Transverse colon (tissue), 4 donors: ENCODE measurements at places on chromosomes 16 and 17. TPM values are rescaled to one million over a fixed set of nuclear protein-coding genes. Genes with fewer than 3 reads are reported as not detected.
A peak's percentile ranks its signal among the peaks of the same experiment; 100 is the strongest.

DNA sequence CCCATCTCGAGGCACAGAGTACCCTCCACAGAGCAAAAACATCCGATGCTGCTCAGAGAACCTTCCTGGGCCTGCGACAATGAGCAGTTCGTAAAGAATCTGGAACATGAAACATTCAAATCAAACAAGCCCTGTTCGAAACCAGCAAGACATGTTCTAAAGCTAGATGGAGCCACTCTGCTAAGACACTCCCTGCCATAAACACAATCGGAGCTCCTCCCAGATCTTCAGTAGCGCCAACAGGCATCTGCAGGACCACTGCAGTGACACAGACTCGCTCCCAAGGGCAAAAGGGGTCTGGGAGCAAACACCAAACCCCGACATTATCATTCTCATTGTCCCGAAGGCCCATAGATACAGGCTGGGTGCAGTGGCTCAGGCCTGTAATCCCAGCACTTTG, 108.7 kb downstream of the ZFHX3 start:
- DNase-seq, result peak; percentile 36
- H3K36me3 ChIP-seq, result no peaks in the 10 kb centered on the region
- H3K4me3 ChIP-seq, result no peak overlapping the region
- no peaks in the 10 kb centered on the region for H3K27me3 ChIP-seq
- H3K27ac ChIP-seq, result peak overlapping the region; percentile 83
- H3K4me1 ChIP-seq, result peaks cover 18% of the 10 kb centered on the region

DNA sequence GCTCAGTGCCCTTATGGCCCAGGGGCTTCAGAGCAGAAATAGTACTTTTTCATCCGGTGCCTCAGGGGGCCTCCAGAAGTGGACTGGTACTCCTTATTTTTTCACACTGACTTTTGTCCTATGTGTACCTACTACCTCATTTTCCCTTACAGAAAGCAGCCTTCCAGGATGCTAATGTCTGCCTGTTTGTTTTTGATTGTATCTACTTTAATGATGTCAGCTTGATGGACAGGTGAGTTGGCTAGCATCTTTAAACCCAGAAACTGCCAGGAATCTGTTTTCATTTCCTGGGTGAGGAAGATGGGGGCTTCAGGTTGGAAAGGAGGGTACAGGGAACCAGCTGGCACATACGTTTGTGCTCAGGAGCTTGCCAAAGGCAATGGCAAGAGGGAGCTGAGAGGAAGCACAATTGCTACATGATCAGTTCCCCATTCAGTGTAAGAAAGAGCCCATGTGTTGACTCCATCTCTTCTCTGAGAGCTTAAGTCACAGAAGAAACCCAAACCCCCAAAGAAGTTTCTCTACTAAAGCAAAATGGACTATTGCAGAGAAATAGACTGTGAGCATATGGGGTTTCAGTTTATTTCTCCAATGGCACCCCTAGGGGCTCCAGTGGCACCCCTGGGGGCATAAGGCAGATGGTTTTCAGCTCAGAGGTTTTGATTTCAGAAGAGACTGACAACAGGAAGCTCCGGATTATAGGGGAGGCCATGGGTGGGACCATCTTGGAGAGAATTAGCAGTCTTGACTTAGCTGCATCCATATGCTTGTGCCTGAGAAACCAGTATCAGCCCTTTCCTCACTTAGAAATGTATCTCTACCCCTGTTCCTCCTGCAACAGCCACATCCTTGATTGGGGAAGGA, 16.3 kb downstream of the LIG3 start:
- H3K36me3 ChIP-seq, result no peaks in the 10 kb centered on the region
- no peaks in the 10 kb centered on the region for H3K27me3 ChIP-seq
- no peak for DNase-seq
- peaks cover 30% of the 10 kb centered on the region for H3K4me1 ChIP-seq
- H3K27ac ChIP-seq, result peak overlapping the region; percentile 75
- no peak overlapping the region for H3K4me3 ChIP-seq

GRCh38 chr17:10139577-10139976, 58.8 kb downstream of the GAS7 start:
- no peaks in the 10 kb centered on the region for H3K27me3 ChIP-seq
- H3K27ac ChIP-seq, result no peak overlapping the region
- no peak for DNase-seq
- no peaks in the 10 kb centered on the region for H3K36me3 ChIP-seq
- H3K4me1 ChIP-seq, result no peaks in the 10 kb centered on the region

- no peaks in the 10 kb centered on the region for H3K27me3 ChIP-seq
- no peak for DNase-seq
- H3K27ac ChIP-seq, result no peak overlapping the region
- H3K36me3 ChIP-seq, result no peaks in the 10 kb centered on the region
These were observed 27.7 kb downstream of the AP2B1 start for GRCh38 chr17:35614810-35615209.

DNA sequence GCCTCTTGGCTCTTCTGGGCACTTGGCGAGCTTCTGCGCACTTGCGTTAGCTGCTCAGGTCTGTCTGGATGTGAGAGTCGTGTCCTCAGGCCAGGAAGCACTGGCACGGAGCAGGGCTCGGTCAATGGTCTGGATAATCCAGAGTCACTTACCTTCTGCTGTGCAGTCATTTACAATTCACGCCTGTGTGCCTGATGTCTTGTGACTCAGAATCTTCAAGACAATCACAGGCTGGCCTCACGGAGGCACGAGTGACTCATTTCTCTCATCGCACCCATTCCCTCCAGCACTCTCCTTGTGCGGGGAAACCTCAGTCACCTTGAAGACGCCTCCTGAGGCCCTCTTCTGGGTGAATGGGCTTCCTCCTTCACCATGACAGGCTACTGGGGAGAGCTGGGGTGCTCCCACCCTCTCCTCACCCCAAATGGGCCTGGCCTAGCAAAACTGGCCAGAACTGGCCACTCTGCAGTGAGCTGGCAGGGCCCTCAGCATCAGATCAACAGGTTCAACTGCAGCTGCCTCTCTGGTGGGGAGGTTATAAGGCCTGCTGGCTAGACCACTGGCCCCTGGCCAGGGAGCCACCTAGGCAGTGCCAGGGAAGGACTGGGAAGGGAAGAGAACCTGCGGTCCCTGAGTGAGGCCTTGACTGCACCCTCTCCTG, 1.9 kb upstream of the CAPN15 start:
- no peaks in the 10 kb centered on the region for H3K27me3 ChIP-seq
- no peaks in the 10 kb centered on the region for H3K36me3 ChIP-seq
- peak overlapping the region; percentile 93 for H3K27ac ChIP-seq
- H3K4me3 ChIP-seq, result peak overlapping the region; percentile 80

DNA sequence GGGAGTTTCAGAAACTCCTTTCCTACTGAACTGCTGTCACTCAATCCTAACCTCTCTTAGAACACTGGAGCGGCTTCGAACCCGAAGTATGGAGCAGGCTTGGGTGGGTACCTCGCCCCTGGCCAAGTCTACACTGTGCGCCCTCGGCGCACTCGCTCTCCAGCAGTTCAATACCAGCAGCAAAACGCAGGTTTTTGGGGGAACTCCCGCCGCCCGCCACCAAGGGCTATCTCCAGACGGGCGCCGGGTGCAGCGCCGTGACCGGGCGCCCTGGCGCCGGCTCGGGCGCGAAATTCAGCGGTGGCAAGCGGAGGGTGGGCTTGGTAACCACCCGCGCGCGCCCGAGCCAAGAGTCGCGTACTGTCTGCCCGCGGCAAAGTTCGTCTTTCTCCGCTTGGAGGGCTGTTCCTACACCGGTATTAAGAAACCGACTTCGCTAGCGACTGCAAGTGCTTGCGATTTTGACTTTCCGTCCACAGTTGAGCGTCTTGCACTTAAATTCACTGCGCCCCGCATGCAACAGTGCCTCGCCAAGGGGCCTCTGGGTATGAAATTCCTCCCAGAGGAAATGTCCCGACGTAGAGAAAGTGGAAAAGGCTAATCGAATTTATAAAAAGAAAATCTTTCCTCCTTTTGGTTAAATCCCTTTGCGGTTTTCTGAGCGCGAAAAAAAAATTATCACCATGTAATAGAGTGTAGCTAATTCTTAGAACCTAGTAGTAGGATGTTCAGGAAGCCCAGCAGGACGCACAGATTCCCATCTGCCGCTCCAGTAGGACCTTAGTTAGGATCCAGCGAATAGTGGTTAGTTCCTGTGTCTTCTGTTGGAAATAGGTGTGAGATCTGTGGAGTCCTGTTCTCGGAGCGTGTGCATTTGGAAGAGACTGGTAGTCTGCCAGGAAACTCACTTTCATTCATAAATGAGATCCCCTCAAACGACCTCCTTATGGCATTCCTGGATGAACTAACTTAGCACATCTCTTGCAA, 5.0 kb upstream of the SALL1 start:
- no peaks in the 10 kb centered on the region for H3K36me3 ChIP-seq
- no peak for DNase-seq
- H3K27me3 ChIP-seq, result peaks cover 76% of the 10 kb centered on the region
- H3K27ac ChIP-seq, result peak overlapping the region; percentile 66
- no peak overlapping the region for H3K4me3 ChIP-seq
- peaks cover 4% of the 10 kb centered on the region for H3K4me1 ChIP-seq

GRCh38 chr17:5873781-5874180, 196.4 kb upstream of the WSCD1 start:
- H3K36me3 ChIP-seq, result no peaks in the 10 kb centered on the region
- no peak overlapping the region for H3K4me3 ChIP-seq
- no peak for DNase-seq
- H3K27ac ChIP-seq, result no peak overlapping the region

- no peak for DNase-seq
- H3K4me1 ChIP-seq, result no peaks in the 10 kb centered on the region
- H3K4me3 ChIP-seq, result no peak overlapping the region
- no peak overlapping the region for H3K27ac ChIP-seq
These were observed 232.5 kb upstream of the ZFHX3 start for GRCh38 chr16:73280388-73280787.

- no peaks in the 10 kb centered on the region for H3K36me3 ChIP-seq
- DNase-seq, result no peak
- H3K27ac ChIP-seq, result no peak overlapping the region
- H3K27me3 ChIP-seq, result no peaks in the 10 kb centered on the region
These were observed 121.5 kb downstream of the CCDC182 start for GRCh38 chr17:57623620-57624019.

GRCh38 chr16:9256196-9256595, 164.8 kb downstream of the HAPSTR1 start:
- peak; percentile 32 for DNase-seq
- no peaks in the 10 kb centered on the region for H3K27me3 ChIP-seq
- no peak overlapping the region for H3K27ac ChIP-seq
- H3K36me3 ChIP-seq, result no peaks in the 10 kb centered on the region
- H3K4me3 ChIP-seq, result no peak overlapping the region
- H3K4me1 ChIP-seq, result peaks cover 8% of the 10 kb centered on the region

- peaks cover 8% of the 10 kb centered on the region for H3K4me1 ChIP-seq
- peaks cover 50% of the 10 kb centered on the region for H3K27me3 ChIP-seq
- H3K36me3 ChIP-seq, result no peaks in the 10 kb centered on the region
- H3K4me3 ChIP-seq, result no peak overlapping the region
- peak; percentile 65 for DNase-seq
These were observed 16.8 kb downstream of the UTS2R start for GRCh38 chr17:82388223-82388921.

- peak; percentile 75 for DNase-seq
- H3K4me3 ChIP-seq, result peak overlapping the region; percentile 64
- H3K36me3 ChIP-seq, result no peaks in the 10 kb centered on the region
- H3K27me3 ChIP-seq, result no peaks in the 10 kb centered on the region
- H3K27ac ChIP-seq, result peak overlapping the region; percentile 97
These were observed 57.2 kb upstream of the GSE1 start for GRCh38 chr16:85555719-85556455.

DNA sequence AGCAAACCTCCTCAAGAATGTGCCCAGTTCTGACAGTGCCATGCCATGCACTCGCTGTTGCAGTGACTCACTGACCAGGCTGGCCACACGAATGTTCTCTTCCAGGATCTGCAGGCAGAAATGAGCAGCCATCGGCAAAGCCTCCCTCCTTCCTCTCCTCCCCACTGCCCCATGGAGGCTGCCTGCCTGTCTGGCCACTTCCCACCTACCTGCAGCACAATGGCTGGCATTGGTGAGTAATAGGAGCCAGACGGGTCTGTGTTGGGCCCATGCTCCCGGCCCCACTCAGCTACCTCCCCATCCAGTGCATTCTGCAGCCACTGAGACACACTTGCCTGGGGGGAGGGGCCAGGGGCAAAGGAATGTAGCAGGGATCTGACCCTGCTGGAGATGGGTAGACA, 2.8 kb upstream of the MATCAP1 start:
- H3K36me3 ChIP-seq, result no peaks in the 10 kb centered on the region
- H3K4me3 ChIP-seq, result no peak overlapping the region
- H3K27me3 ChIP-seq, result no peaks in the 10 kb centered on the region
- DNase-seq, result no peak

GRCh38 chr17:73647301-73647695, 3.1 kb upstream of the SDK2 start:
- H3K27me3 ChIP-seq, result peaks cover 47% of the 10 kb centered on the region
- H3K4me3 ChIP-seq, result no peak overlapping the region

DNA sequence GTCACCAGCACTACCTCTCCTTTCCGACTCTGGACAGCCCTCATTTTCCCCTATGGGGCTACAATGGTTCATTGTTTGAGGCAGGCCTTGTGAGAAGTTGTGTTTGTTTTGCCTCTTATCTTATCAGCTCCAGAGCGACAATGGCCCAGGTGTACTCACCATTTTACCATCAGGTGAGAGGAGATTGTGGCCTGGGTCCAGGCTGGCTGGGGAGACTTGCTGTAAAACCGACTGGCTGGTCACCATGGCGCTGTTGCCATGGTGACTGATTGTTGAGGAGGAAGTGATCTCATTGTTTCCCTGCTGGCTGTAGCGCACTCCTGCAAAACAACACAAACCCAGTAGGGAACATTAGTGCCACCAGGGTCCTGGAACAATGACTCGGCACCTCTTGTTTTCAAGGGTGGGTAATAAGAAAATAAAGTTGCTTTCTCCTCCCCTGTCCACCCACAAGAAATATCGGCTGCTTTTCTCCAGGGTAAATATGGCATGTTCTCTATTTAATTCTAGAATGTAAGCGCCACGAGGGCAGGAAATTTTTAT, 34.4 kb downstream of the HNF1B start:
- no peaks in the 10 kb centered on the region for H3K36me3 ChIP-seq
- H3K4me1 ChIP-seq, result peaks cover 13% of the 10 kb centered on the region
- peak overlapping the region; percentile 86 for H3K27ac ChIP-seq

- no peaks in the 10 kb centered on the region for H3K4me1 ChIP-seq
- H3K36me3 ChIP-seq, result no peaks in the 10 kb centered on the region
- H3K4me3 ChIP-seq, result no peak overlapping the region
- no peak for DNase-seq
- no peaks in the 10 kb centered on the region for H3K27me3 ChIP-seq
These were observed 13.0 kb downstream of the CETP start for GRCh38 chr16:56974549-56975300.

- peaks cover 35% of the 10 kb centered on the region for H3K4me1 ChIP-seq
- no peak overlapping the region for H3K4me3 ChIP-seq
- DNase-seq, result no peak
- peaks cover 13% of the 10 kb centered on the region for H3K36me3 ChIP-seq
These were observed 1.9 kb upstream of the DHRS13 start for GRCh38 chr17:28904800-28905199.

- H3K27ac ChIP-seq, result no peak overlapping the region
- no peak for DNase-seq
- H3K36me3 ChIP-seq, result no peaks in the 10 kb centered on the region
- H3K4me3 ChIP-seq, result no peak overlapping the region
These were observed 25.5 kb downstream of the GRB7 start for GRCh38 chr17:39763051-39763820.

CDRT4 gene
- total RNA-seq, result 15.1 TPM

HELZ gene
- 60.6 TPM for total RNA-seq

CCR7 gene
- 4.9 TPM for total RNA-seq

NKD1 gene
- total RNA-seq, result 3.0 TPM

GRB7 gene
- total RNA-seq, result 35.0 TPM

CHD9NB gene
- 3.1 TPM for total RNA-seq

TP53TG3D gene
- total RNA-seq, result not detected

ENPP7 gene
- total RNA-seq, result not detected
